Fibroblast of skin of abdomen (primary cell): ENCODE measurements at places on chromosomes 5 and 9.

DNA sequence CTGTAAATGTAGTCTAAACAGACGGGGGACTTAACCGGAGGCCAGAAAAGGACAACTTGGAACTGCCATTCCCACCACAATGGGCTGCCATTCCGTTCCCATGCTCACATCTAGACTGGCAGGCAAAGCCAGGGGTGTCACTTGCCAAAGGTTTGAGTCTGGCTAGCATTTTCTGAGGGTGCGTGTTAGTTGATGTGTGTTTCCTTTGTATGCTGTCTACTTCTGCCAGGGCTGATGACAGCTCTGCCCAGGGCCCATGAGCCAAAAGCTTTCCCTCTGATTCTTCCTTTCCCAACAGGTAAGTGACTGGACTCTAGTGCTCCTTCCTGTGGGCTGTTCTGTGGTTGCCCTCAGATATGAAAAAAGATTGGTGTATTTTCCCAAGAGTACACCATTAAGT is 68.0 kb downstream of the ZNF608 start:
- no peak for DNase-seq

GRCh38 chr9:82333671-82334070 is 345.1 kb downstream of the SPATA31D1 start:
- no peak for DNase-seq

GRCh38 chr5:19987612-19988361 is at the start of gene CDH18:
TSS of gene CDH18 (minus strand) at chr5:19988200. CDS start at chr5:19838986, 149,214 bp downstream.
- peak; percentile 75 for DNase-seq

DNA sequence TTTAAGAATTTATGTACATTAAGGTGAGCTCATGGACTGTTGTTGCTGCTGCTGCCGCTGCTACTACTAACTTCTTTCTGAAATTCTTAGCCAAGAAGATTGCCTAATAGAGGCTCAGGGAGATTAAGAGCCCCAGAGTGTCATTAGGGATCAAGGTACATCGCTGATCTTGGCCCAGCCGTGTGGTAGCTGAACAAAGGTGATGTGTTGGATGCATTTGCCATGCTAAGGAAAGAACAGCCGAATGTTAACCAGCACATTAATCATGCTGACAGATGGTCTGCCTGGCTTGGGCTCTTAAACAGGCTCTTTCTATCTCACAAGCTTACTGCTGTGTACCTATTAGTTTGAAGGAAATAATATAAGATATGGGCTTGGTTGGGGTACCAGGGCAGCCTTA is 137.1 kb downstream of the KCTD16 start:
- no peak for DNase-seq

DNA sequence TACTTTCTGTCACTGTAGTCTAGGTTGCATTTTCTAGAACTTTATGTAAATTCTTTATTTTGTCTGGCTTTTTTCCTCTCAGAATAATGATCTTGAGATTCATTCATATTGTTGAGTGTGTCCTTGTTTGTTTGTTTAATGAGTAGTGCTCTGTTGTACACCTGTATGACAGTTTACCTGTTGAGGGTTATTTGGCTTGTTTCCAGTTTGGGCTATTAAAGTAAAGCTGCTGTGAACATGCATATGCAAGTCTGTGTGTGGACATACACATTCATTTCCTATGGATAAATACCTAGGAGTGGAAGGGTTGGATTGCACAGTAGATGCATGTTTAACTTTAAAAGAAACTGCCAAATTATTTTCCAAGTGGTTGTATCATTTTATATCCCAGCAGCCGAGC is 30.4 kb downstream of the MVB12B start:
- no peak for DNase-seq
